ENCODE measurements at places on chromosomes 4 and X.

- no peak for DNase-seq
Measured at GRCh38 chrX:30228526-30228925, 1.9 kb upstream of the MAGEB3 start.

GRCh38 chr4:137694138-137694537 lies 161.8 kb upstream of the PCDH18 start:
- DNase-seq = no peak

- DNase-seq = no peak
Measured at GRCh38 chr4:38873290-38873944, 5.8 kb downstream of the FAM114A1 start.

DNA sequence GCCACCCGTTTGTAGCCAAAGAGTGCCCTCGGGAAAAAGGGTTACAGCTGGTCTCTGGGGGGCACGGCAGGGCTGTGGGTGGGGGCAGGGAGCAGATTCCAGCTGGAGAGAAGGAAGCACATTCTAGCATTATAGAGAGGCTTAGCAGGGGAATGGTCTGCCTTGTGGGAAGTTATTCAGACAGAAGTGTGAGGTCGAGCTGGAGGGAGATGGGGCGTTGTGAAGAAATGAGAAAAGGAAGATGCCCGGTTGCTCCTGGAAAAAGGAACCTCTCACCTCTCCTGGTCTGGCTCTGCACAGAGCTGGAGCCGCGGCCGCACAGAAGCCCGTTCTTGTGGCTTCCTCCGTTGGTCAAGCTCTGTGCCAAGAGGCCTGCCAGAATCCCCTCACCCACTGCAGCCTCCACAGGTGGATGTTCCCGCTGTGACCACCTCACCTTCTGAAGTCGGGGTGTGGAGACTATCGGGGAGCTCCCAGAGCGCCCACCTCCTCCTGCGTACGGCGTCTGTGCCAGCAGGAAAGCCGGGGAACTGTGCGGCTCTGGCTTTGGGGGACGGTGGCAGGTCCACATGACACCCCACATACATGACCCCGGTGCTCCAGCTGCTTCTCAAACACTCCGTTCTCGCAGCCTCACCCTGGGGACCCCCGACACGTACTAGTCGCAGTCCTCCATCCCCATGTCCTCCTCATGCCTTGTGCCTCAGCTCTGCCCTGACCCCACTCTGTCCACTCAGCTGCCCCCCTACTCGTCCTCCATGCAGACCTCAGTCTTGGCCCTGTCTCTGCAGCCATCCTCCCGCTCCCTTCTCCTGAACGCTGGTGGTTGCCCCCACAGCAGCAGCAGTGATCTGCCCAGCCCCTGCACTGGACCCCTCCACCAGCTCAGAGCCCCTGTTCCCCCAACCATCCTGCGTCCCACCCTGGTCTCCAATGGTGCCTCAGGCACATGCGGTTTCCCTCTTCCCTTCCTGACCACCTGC lies 52.2 kb upstream of the HGFAC start:
- DNase-seq = no peak

DNA sequence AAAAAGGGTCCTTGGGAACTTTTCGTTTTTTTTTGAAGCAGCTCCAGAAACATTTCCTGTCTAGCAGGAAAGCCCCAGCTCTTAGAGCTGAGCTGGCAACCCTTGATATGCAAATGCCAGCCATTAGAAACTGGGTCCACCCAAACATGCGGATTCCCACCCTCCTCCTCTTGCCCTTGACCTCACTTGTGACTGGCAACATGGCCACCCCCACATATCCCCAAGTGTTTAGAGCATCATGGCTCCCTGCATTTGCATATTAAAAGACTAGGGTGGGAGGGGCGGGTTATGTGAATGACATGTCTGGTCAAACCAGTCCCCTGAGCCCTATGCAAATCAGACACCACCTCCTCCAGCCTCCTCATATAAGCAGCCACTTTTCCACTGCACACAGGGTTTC lies 671.1 kb downstream of the FAT4 start:
- DNase-seq = no peak

DNA sequence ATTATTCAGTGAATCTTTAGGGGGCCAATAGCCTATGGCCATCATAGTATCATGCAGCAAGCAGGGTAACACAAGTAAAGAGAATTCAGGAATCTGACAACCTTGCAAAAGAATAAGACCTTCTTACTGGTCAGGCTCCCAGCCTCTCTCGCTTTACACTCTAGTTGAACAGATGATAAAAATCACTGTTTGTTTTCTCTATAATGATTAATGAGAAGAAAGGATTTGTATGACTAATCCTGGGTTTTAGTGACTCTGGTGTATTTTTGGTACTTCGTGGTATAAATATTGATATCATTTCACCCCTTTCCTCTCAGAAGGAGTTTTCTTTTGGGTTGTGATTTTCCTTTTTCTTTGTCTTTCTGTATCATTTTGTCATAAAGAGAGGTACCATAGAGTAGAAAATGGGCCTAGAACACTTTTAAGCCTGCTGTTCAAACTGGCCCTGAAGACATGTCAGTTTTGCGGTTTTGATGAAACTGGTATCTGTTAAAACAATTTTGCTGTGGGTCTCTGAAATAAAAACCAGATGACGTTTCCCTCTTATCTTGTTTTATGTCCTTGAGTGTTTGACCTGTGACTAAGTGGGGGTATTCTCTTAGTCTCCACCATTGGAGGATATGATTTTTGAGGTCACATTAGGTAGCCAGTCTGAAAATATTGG lies 294.9 kb upstream of the TBX22 start:
- no peak for DNase-seq

DNA sequence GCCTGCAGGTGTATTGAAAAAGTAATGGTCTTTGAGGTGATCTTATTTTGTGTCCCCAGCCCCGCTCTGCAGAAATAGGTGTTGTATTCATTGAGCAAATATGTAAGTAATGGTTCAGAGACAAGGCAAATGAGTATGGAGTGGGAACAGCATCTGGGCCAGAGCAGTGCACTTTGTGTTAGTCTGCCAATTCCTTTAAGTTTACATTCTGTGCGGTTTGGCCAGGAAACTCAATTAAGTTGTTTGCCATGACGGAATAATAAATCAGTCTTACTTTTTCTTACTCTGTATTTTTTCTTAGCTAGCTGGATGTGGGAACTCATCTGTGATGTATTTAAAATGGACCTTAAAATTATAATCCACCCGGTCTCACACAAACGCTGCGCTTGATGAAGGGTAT lies 12.6 kb downstream of the DCLK2 start:
- DNase-seq = no peak

GRCh38 chrX:99663136-99663535 lies 746.9 kb downstream of the PCDH19 start:
- DNase-seq = no peak

DNA sequence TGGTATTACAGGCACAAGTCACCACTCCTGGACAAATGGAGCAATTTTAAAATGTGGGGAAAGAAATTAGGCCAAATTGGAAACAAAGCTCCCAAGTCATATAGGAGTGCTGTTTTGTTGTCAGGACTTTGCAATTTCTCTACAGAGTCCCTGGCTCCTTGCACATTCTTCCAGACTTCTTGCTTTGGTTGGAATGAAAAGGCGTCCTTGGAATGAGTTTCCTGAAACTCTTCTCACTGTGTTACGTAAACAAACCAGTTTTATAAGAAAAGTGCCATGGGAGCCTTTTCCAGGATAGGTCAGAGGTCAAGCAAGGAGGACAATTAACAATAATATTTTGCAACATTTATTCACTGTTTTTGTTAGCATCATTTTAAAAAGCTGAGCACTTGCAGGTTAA lies 32.4 kb upstream of the KIT start:
- DNase-seq = no peak

GRCh38 chr4:77852892-77853495 lies 9.6 kb upstream of the MRPL1 start:
- no peak for DNase-seq

- no peak for DNase-seq
Measured at GRCh38 chr4:152524427-152524826, 11.5 kb downstream of the FBXW7 start.

GRCh38 chr4:122997463-122998101 lies 75.2 kb upstream of the NUDT6 start:
- no peak for DNase-seq

DNA sequence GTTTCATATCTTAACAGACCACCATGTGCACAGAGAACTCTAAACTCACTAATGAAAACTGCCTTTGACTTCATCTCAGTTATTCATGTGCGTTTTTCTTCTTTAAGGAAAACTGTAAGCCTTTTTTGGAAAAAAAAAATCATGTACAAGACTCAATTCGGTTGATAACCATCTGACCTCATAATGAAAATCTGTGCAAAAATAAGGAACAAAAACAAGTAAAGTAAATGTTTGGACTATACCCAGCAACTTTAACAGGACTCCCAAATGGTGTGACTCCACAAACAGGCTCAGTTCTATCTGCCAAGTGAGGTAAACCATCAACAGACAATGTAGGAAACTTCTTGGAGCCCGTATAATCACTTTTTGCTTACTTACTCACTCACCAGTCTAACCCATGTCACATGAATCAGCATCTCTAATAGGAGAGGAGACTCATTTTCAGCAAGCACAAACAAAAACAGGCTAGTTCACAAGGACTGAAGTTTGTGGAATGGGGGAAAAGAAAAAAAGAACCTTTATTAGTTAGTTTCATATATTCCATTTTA lies 9.3 kb downstream of the APOO start:
- no peak for DNase-seq

DNA sequence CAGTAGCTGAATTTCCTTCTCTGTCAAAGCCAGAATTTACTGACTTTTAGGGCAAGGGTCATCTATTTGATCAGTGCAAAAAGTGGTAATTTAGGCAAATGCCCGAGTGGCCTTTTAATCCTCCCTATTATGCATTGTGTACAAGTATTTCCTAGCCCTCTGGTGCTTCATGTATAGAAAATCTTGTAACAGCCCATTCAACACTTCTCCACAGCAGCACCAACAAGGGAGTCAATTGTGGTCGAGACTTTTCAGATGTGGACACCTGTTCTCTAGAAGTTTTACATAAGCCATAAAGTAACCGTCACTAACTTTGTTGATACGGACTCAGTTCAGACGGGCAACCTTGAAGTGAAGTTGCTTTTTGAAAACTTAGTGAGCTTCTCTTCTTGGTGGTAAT lies 50.9 kb upstream of the FHDC1 start:
- DNase-seq = no peak

GRCh38 chr4:85448906-85449890 lies 25.8 kb upstream of the ARHGAP24 start:
- DNase-seq = no peak

GRCh38 chr4:143289370-143289769 lies 47.3 kb upstream of the GAB1 start:
- DNase-seq = no peak

GRCh38 chr4:79087071-79087470 lies 147.8 kb upstream of the PAQR3 start:
- no peak for DNase-seq

DNA sequence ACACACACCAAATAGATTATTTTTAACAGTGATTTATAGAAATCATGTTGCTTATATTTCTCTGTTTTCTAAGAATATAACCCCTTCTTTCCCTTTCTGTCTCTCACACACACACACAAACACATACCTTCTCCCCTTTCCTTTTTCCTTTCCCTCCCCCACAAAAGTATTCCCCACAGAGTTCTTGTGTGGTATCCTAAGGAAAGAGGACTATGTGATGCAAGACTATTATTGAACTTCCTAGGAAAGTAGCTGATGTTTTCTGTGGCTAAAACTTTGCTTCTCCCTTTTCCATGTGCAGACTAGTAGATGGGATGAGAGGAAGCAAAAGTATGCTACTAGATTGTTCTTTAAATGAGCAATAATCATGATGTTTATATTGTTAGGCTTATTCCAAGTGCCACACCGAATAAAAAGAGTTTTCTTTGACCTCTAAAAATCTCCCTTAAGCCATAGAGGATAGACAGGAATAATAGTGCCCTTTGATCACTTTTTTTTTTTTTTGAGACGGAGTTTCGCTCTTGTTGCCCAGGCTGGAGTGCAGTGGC lies 38.7 kb downstream of the CPEB2 start:
- no peak for DNase-seq

GRCh38 chr4:28221536-28221935 lies 1360.9 kb downstream of the STIM2 start:
- no peak for DNase-seq

- DNase-seq = no peak
Measured at GRCh38 chrX:10749113-10749512, 128.7 kb upstream of the MID1 start.

Measured in ascending aorta (tissue), 2 donors.